Muscle of arm (tissue), 14 donors: ENCODE measurements at places on chromosomes 7 and 10. TPM values are rescaled to one million over a fixed set of nuclear protein-coding genes. Genes with fewer than 3 reads are reported as not detected.

Gene GRM3
- polyA plus RNA-seq: 0.07 TPM

Gene AKR1E2
- 4.2 TPM for polyA plus RNA-seq

Gene EPHA1
- 3.0 TPM for polyA plus RNA-seq

Gene MRC1
- 20.4 TPM for polyA plus RNA-seq

Gene RPP30
- polyA plus RNA-seq: 40.9 TPM

Gene SPDYE1
- polyA plus RNA-seq: 0.15 TPM

Gene BTBD16
- 0.33 TPM for polyA plus RNA-seq

- DNase-seq: no peak
These were observed 17.9 kb upstream of the MNX1 start for GRCh38 chr7:157028199-157028903.

GRCh38 chr10:128896963-128897362, 570.1 kb upstream of the MGMT start:
- peak; percentile 90 for DNase-seq

DNA sequence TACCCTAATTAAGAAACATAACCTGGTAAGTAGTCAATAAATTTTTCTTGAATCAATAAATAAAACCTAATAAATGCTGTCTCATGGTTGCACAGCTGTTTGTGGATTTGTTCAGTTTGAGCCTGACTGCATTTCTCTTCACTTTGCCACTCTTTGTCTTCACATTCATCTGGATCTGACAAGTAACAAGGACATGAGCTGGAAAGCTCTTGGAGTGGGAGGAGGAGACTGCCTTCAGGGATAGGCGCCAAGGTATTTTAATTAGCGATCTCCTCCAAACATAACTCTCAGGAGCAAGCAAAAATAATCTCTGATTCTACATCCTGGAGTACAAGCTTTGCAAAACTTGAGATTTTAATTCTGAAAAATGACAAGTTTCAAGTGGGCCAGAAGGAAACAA, 251.0 kb downstream of the BMPER start:
- DNase-seq: no peak

GRCh38 chr7:30973292-30973691, 9.5 kb downstream of the GHRHR start:
- no peak for DNase-seq

DNA sequence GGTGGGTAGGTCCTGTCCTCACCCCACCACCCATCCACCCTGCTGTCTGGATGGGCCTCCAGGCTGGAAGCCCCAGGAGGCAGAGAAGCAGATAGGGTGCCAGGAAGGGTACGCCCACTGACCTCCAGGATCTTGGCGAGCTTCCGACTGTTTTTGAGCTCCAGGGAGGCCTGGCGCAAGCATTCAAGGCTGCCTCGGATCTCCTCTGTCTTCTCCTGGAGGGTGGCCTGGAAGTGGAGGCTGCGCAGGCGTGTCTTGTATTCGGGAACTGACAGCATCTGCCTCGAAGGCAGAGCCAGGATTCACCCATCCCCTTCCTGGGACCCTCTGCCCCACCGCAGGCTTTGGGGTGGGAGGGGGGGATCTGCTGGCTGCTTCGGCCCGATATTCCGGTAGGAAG, 48.4 kb downstream of the GRID2IP start:
- DNase-seq: no peak

DNA sequence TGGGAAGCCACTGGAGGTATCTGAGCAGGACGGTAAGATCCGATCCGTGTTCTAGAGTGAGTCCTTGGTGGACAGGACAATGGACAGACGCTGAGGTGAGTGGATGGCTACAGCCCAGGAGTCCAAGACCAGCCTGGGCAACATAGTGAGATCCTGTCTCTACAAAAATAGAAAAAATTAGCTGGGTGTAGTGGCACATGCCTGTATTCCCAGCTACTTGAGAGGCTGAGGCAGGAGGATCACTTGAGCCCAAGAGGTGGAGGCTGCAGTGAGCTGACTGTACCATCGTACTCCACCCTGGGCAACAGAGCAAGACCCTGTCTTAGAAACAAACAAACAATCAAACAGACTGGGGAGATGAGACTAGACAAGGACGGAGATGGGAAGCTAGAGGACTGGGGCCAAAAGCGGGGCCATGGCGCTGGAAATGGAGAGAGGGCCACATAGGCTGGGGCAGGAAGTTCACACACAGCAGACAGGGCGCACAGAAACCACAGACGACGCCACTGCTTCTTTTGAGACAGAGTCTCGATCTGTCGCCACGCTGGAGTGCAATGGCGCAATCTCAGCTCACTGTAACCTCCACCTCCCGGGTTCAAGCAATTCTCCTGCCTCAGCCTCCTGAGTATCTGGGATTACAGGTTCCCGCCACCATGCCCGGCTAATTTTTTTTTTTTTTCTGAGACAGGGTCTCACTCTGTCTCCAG, 24.7 kb downstream of the DAGLB start:
- DNase-seq: no peak

DNA sequence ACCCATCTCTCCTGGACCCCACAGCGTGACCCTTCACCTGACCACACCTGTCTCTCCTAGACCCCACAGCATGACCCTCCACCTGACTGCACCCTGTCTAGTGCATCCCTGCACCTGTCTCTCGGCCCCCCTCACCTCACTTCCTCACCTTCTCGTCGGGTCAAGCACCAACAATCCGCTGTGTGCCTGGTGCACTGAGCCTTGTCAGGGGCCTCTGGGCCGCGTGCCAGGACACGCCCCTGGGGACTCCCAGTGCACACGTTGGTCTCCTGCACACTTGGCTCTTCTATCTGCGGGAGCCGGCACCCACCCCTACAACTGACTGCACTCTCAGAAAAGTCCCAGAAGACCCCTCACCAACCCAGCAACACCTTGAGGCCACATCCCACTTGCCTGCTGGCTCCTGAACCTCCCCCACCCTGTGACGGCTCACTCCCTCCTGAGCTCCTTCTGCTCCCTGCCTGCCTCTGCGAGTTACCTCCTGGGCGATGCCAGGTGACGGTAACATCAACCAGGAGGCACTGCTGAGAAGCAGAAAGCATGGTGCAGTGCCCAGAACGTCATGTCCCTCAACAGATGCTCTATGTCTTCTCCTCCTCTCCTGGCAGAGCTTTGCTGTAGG, 147.6 kb downstream of the DIP2C start:
- no peak for DNase-seq

GRCh38 chr7:126185959-126186580, 1066.7 kb downstream of the GRM8 start:
- DNase-seq: no peak

GRCh38 chr10:7475939-7476338, 65.1 kb upstream of the SFMBT2 start:
- no peak for DNase-seq

DNA sequence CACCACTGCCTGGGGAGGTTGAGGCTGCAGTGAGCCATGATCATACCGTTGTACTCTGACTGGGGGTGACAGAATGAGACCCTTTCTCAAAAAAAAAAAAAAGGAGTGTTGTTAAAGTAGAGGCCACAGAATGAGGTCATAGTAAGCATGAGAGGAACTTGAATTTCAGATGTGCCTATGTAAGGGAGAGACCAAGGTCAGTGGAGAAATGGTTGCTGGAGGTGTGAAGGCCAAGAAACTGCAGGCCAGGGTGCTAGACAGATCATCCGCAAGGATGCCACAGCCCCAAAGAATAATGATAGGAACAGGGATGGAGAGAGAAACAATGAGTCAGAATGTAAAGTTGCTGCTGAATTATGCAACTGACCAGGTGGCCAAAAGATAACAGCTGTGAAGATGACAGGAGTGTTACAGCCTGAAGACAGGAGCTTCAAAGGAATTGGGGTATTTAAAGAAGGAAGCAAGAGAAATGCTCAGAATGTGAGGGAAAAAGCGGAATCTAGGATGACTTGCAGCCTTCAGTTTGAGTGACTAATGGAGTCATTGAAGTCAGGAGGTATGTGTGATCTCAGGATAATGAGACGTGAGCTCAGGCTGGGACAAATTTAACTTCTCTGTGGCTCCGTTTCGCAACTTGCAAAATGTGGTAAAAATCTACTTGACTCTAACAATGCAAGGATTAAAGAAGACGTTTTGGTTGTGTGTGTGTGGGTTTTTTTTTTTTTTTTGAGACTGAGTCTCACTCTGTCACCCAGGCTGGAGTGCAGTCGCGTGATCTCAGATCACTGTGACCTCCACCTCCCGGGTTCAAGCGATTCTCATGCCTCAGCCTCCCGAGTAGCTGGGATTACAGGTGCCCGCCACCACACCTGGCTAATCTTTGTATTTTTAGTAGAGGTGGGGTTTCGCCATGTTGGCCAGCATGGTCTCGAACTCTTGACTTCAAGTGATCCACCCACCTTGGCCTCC, 22.2 kb downstream of the TYW1B start:
- DNase-seq: no peak

- DNase-seq: no peak
These were observed 37.7 kb downstream of the CFAP58 start for GRCh38 chr10:104391150-104391968.

DNA sequence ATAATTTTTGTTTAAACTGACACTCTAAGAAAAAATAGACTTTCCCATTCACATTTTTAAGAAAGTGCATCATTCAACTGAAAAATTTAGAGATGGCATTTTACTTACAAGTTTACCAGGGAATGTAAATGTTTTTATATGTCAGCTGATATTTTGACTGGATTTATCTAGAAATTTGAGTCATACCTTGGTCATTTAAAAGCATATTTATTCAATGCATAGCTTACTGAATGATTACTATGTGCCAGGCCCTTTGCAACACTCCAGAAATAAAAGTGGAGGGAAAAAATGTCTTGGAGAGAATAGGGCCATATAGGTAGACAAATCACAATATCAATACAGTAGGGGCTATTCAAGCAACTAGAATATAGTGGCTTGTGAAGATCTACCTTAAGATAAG, 98.4 kb upstream of the FAM3C start:
- DNase-seq: no peak

DNA sequence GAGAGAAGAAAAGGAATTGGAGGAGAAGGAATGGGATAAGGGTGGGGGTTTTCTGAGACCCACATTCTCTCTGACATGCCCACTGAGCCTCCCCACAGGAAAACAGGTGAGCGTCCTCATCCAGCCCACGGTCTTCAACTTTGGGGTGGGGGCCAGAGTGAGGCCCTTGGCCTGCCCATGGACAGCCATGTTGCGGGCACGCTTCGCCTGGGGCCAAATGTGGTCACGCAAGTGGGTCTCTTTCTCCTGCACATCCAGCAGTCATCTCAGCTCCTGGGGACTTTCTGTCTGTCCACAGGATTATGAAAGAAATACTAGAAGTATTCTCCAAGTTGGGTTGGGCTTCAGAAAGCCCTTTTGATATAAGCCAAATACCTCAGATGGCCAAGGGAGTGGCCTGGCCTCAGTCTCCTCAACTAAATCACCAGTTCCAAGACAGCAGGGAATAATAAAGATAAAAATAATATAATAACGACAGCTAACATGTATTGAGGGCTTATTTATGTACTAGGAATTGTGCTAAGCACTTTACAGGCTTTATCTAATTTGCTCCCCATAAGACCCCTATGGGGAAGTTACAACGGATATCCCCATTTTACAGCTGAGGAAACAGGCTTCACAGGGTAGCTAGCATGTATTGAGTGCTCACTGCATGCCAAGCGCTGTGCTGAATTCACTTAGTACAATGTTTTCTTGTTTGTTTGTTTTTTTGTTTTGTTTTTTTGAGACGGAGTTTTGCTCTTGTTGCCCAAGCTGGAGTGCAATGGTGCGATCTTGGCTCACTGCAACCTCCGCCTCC, 57.2 kb upstream of the LBX1 start:
- no peak for DNase-seq

GRCh38 chr10:58361353-58361752, 23.9 kb upstream of the TFAM start:
- no peak for DNase-seq

- DNase-seq: no peak
These were observed 478.6 kb upstream of the KLF6 start for GRCh38 chr10:4263601-4263921.

DNA sequence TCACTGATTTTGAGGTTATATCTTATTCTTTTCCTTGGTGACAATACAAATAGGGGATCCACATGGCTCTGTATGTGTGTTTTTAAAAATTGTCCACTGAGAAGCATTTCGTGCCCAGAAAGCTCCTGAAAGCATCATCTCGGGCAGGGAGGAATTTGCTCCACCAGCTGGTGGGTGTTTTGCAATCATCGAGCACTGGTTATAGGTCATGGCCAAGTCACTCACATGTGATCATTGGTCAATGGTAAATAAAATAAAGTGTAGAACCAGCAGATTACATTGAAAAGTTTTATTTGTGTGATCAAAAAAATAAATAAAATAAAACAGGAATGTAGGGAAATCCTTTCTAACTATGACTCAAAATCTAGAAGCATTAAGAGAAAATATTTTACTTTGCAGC, 23.0 kb upstream of the SNX13 start:
- DNase-seq: no peak

GRCh38 chr10:132975831-132976682, 33.7 kb upstream of the CFAP46 start:
- DNase-seq: no peak
